ENCODE measurements at places on chromosomes 1 and 21. TPM values are rescaled to one million over a fixed set of nuclear protein-coding genes. Genes with fewer than 3 reads are reported as not detected.
A peak's percentile ranks its signal among the peaks of the same experiment; 100 is the strongest.

The GBP1 gene
- total RNA-seq, result 9.9 TPM

The AVPR1B gene
- not detected for total RNA-seq

The LCA5L gene
- total RNA-seq, result 0.59 TPM

The PFKFB2 gene
- total RNA-seq, result 8.9 TPM

The CFAP57 gene
- total RNA-seq, result 0.49 TPM

The RNF187 gene
- total RNA-seq, result 153 TPM

The MMP23B gene
- total RNA-seq, result 26.7 TPM

The LAD1 gene
- 0.59 TPM for total RNA-seq

The TEDDM1 gene
- not detected for total RNA-seq

The DSCAM gene
- total RNA-seq, result 0.21 TPM

DNA sequence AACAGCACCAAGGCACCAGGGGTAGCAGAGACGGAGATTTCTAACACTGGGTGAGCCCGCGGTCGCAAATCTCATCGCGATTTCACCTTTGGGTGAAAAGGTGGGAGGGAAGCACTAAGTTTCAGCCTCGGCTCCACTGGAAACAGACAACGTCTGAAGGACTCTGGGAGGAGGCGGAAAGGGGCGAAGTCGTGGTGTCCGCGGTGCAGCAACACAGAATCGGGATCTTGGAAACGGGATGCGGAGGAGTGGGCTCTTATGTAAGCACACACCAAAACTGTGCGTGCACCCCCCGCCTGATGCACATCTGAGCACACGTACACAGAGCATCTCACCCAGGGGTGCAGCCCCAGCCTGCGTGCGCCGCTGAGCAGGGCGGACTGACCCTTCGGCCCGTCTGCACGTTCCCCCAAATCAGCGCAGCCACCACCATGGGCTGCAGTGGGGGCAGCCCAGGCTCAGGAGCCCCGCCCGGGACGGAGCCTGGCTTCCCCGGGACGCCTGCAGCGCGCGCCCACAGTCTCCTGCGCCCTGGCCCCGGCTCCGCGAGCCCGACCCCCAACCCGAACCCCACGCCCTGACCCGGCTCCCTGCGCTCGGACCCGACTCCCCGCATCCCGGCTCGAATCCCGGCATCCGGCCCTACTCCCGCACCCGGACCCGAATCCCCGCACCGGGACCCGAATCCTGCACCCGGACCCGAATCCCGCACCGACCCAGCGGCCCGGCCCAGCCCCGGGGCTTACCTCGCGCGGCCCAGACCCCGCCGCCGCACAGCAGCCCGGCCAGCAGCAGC lies 670 bp downstream of the CLSTN1 start:
- H3K27me3 ChIP-seq, result peaks cover 13% of the 10 kb centered on the region
- no peak for DNase-seq
- H3K4me1 ChIP-seq, result peaks cover 18% of the 10 kb centered on the region
- peak overlapping the region; percentile 48 for H3K27ac ChIP-seq
- H3K36me3 ChIP-seq, result peaks cover 6% of the 10 kb centered on the region

DNA sequence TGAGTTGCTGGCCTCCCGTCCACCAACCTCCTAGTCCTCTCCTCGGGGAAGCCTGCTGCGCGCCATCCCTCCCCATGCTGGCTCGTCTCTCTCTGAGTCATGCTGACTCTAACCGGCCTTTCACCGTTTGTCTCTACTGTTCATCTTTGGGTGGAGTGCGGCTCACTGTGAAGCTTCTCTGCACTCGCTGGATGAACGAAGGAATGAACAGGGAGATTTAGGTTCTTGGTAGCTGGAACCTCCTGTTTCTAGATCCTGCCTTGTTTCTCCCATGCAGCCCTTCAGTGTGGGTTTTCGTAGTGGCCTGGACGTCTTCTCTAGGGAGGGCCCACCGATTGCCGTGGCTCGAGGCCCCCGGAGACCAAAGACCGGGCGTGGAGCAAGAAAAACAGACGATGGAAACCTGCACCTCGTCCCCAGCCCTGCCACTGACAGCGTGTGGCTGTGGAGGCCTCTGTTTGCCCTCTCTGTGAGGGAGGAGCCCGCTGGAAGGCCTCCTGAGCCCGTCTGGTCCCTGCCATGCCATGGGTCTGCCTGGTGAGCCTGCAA lies 227.6 kb upstream of the C1orf174 start:
- no peak overlapping the region for H3K27ac ChIP-seq
- H3K27me3 ChIP-seq, result peaks cover 8% of the 10 kb centered on the region
- H3K4me3 ChIP-seq, result no peak overlapping the region
- DNase-seq, result no peak
- no peaks in the 10 kb centered on the region for H3K4me1 ChIP-seq

GRCh38 chr21:18443701-18444100 lies 40.1 kb upstream of the TMPRSS15 start:
- H3K36me3 ChIP-seq, result no peaks in the 10 kb centered on the region
- no peak overlapping the region for H3K4me3 ChIP-seq
- no peak overlapping the region for H3K27ac ChIP-seq
- H3K27me3 ChIP-seq, result no peaks in the 10 kb centered on the region
- no peaks in the 10 kb centered on the region for H3K4me1 ChIP-seq

- no peaks in the 10 kb centered on the region for H3K4me1 ChIP-seq
- no peak for DNase-seq
- no peaks in the 10 kb centered on the region for H3K36me3 ChIP-seq
- H3K27me3 ChIP-seq, result no peaks in the 10 kb centered on the region
- H3K4me3 ChIP-seq, result no peak overlapping the region
These were observed 268.6 kb upstream of the RGS18 start for GRCh38 chr1:191889623-191890003.

DNA sequence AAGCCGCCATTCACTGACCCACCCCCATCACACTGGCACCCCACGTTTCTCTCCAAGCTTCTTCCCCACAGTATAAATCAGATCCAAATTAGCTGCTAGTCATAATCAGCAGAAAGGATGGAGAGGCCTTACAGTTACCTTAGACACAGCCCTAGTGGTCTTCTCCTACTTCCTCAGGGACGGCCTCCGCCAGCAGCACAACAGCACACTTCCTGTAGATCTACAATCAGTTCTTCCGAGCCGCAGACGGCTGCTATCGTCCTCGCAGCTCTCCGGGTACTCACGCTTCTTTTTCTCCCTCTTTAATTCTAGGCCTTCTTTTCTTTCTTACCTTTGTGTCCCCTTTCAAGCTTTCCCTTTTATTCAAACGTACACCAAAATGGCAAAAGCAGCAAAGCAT lies 313.5 kb downstream of the SMYD3 start:
- no peaks in the 10 kb centered on the region for H3K27me3 ChIP-seq
- H3K4me1 ChIP-seq, result peaks cover 7% of the 10 kb centered on the region
- no peak overlapping the region for H3K27ac ChIP-seq
- no peak overlapping the region for H3K4me3 ChIP-seq

DNA sequence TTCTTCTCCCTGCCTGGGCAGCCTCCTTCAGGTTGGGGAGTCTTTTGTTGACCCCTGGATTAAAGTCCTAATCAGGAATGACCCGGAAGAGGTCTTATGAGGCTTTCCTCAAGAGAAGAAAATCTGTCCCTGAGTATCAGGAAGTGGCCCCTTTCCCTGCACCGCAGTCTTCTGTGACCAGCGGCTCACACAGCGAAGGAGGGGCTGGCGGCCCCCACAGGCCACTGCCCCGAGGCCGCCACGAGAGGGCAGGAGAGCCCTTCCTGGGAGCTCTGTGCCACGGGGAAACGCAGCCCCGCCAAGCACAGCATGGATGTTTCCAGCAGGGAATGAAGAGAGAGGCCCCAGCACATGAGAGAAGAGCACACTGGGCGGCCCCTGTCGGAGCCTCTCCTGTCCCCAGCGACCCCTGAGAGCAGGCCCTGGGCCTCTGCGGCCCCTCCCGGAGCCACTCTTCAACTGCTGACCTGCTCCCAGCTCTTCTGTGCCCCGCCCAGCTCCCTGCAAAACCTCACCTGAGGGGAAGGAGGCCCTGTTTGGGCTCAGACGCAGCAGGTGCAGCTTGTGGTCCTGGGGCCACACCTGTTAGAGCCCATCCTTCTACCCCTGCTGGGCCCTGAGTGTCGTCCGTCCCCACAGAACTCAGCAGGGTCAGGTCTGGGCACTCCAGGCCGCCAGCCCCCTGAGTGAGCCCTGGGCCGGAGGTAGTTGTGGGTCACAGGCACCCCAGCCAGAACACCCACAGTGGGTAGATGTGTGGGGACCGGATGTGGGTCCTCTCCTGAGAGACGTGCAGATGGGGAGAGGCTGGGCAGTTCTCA lies 4.9 kb upstream of the POFUT2 start:
- H3K4me1 ChIP-seq, result peaks cover 11% of the 10 kb centered on the region
- H3K27ac ChIP-seq, result no peak overlapping the region
- H3K36me3 ChIP-seq, result peaks cover 4% of the 10 kb centered on the region
- no peak overlapping the region for H3K4me3 ChIP-seq

DNA sequence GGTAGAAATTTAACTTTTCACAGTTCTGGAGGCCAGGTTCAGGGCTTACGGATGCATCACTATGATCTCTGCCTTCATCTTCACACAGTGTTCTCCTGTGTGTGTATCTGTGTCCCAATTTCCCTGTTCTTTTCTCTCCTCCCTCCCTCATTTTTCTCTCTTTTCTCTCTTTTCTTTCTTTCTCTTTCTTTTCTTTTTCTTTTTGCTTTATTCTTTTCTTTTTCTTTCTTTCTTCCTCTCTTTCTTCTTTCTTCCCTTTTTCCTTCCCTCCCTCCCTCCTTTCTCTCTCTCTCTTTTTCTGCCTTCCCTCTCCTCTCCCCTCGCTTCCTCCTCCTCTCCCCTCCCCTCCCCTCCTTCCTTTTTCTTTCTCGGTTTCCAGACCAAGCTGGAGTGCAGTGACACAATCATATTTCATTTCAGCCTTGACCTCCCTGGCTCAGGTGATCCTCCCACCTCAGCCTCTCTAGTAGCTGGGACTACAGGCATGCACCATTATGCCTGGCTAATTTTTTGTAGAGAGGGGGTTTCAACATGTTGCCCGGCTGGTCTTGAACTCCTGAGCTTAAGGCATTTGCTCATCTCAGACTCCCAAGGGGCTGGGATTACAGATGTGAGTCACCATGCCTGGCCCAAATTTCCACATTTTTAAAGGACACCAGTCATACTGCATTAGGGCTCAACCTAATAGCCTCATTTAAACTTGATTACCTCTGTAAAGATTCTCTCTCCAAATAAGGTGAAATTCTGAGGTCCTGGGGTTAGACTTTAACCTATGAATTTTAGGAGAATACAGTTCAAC lies 115.9 kb downstream of the HUNK start:
- H3K4me3 ChIP-seq, result no peak overlapping the region
- peaks cover 30% of the 10 kb centered on the region for H3K36me3 ChIP-seq
- no peaks in the 10 kb centered on the region for H3K4me1 ChIP-seq
- no peak overlapping the region for H3K27ac ChIP-seq

DNA sequence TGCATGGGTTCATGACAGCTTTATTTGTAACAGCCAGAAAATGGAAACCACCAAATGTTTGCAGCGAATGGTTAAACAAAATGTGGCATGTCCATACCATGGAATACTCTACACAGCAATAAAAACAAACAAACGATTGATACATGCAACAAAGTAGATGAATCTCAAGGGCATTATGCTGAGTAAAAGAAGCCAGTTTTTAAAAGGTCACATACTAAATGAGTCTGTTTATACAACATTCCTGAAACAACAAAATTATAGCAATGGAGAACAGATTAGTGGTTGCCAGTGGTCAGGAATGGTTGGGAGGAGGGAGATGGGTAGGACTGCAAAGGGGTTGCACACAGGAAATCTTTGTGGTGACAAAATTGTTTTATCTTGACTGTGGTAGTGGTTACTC lies 202.4 kb upstream of the UBE2U start:
- no peaks in the 10 kb centered on the region for H3K36me3 ChIP-seq
- peaks cover 2% of the 10 kb centered on the region for H3K27me3 ChIP-seq
- no peak overlapping the region for H3K27ac ChIP-seq
- peaks cover 8% of the 10 kb centered on the region for H3K4me1 ChIP-seq

DNA sequence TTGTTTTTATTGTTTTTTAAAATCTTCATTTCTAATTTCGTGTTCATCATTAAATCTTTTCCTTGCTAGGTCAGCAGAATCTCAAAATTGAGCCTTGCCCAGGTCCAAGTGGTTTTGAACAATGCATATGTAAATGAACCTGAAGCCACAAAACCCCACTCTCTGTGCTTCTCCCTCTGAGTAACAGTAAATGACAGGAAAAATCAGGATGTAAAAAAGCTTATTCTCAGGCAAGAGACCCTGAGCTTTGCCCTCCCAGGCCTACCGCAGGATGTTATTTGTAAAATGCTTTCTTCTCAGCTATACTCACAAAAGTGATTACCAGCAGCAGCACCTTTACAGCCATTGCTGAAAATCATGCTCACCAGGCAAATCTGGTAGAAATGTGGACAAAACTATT lies 47.6 kb downstream of the TYW3 start:
- no peak overlapping the region for H3K27ac ChIP-seq
- peaks cover 4% of the 10 kb centered on the region for H3K4me1 ChIP-seq
- H3K36me3 ChIP-seq, result no peaks in the 10 kb centered on the region
- no peak for DNase-seq
- H3K27me3 ChIP-seq, result no peaks in the 10 kb centered on the region

DNA sequence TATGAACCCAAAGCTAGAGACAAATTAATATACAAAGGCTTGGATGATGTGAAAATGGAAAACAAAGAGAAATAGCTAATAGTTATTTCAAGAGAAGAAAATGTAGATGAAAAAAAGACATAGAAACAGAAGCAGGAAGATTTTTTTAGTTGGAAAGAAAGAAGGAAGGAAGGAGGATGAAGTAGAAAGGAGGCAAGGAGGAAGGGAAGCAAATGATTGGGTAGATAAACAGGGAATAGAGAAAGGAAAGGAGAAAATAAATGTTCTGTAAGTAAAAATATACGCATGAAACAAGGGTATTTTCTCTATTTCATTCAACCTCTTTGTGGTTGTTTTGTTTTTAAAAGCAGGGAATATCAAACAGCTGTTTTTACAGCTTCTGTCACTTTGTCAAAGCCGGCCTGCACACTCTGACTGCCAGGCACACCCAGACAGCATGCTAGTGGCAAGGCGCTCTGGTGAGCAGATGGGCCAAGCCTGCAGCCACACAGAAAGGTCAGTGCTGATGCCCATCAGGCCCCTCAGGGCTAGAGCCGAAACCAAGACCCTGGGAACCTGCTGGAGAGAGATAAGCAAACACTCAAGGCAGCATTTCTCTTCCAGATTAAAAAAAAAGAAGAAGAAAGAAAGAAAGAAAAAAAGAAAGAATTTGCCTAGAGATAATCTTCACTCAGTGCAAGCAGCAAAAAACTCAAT lies 72.9 kb upstream of the CTTNBP2NL start:
- H3K27ac ChIP-seq, result no peak overlapping the region
- H3K27me3 ChIP-seq, result peaks cover 3% of the 10 kb centered on the region
- no peak for DNase-seq
- H3K4me1 ChIP-seq, result peaks cover 30% of the 10 kb centered on the region
- H3K36me3 ChIP-seq, result no peaks in the 10 kb centered on the region

- no peaks in the 10 kb centered on the region for H3K36me3 ChIP-seq
- no peak overlapping the region for H3K4me3 ChIP-seq
- peaks cover 10% of the 10 kb centered on the region for H3K27me3 ChIP-seq
- DNase-seq, result no peak
- peaks cover 16% of the 10 kb centered on the region for H3K4me1 ChIP-seq
These were observed 110.4 kb downstream of the KCND3 start for GRCh38 chr1:111879081-111879480.

GRCh38 chr1:116763787-116764465 lies 9.7 kb downstream of the CD2 start:
- H3K4me3 ChIP-seq, result no peak overlapping the region
- DNase-seq, result peak; percentile 37
- peaks cover 5% of the 10 kb centered on the region for H3K27me3 ChIP-seq
- no peak overlapping the region for H3K27ac ChIP-seq
- no peaks in the 10 kb centered on the region for H3K4me1 ChIP-seq

- H3K4me3 ChIP-seq, result no peak overlapping the region
- H3K4me1 ChIP-seq, result no peaks in the 10 kb centered on the region
- H3K27me3 ChIP-seq, result peaks cover 5% of the 10 kb centered on the region
- no peak for DNase-seq
- no peak overlapping the region for H3K27ac ChIP-seq
These were observed 97.1 kb downstream of the ARHGEF10L start for GRCh38 chr1:17636612-17637011.

- no peaks in the 10 kb centered on the region for H3K4me1 ChIP-seq
These were observed 80.5 kb upstream of the KIF26B start for GRCh38 chr1:245074232-245074747.
